ENCODE measurements at places on chromosomes 1 and 21. TPM values are rescaled to one million over a fixed set of nuclear protein-coding genes. Genes with fewer than 3 reads are reported as not detected.

- no peak for DNase-seq
Observed at GRCh38 chr1:32898056-32898455, 3.1 kb downstream of the TMEM54 start.

DNA sequence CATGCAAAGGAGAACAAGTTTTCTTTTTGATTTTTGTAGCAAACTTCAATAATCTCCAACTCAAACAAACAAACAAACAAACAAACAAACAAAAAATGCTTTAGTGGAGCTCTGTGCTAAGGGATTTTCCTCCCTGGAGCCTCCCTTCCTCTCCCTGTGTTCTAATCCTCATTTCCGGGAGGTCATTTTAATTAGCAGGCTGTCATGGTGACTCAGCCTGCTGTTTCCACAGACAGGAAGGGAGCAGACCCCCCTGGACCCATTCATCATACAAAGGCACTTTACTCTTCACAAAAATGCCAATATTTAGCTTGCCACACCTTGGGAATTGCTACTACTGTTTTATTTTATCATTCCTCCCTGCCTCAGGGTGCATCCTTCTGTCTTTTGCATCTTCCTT is 61.0 kb upstream of the SPATA6 start:
- DNase-seq: no peak

GRCh38 chr21:30924146-30924700 is 42.8 kb upstream of the KRTAP11-1 start:
- no peak for DNase-seq

GRCh38 chr1:155126556-155127104 is 1.0 kb upstream of the EFNA1 start:
- DNase-seq: no peak

GRCh38 chr1:100306735-100307313 is 40.8 kb downstream of the RTCA start:
- no peak for DNase-seq

DNA sequence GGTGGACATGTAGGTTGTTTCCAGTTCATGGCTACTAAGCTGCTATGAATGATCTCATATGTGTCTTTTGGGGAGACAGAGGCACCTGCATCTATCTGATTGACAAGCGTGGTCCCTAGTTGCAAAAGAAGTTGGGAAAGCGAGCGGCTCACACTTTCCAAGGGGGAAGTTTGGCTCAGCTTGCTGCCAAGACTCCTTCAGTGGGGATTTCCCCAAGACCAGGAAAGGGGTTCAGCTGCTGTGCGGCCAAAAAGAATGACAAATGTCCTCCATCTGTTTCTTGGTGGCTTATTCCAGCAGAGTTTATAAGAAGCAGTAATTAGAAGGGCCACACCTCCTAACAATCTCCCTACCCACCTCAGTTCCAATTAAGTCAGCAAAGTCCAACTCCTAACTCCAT is 128.5 kb upstream of the GALNT2 start:
- no peak for DNase-seq

DNA sequence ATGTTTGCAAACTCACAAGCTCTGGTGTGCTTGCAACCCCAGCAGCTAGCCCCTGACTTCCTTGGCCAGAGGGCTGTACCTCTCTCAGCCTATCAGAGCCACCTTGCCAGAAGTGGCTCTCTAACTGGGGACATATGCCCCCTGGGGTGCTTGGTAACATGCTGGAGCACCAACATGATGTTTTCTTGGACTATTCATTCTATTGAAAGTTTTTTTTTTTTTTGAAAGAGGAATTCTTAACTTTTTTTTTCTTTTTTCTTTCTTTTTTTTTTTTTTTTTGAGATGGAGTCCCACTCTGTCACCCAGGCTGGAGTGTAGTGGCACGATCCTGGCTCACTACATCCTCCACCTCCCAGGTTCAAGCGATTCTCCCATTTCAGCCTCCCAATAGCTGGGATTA is 14.7 kb upstream of the CAPN8 start:
- DNase-seq: no peak

DNA sequence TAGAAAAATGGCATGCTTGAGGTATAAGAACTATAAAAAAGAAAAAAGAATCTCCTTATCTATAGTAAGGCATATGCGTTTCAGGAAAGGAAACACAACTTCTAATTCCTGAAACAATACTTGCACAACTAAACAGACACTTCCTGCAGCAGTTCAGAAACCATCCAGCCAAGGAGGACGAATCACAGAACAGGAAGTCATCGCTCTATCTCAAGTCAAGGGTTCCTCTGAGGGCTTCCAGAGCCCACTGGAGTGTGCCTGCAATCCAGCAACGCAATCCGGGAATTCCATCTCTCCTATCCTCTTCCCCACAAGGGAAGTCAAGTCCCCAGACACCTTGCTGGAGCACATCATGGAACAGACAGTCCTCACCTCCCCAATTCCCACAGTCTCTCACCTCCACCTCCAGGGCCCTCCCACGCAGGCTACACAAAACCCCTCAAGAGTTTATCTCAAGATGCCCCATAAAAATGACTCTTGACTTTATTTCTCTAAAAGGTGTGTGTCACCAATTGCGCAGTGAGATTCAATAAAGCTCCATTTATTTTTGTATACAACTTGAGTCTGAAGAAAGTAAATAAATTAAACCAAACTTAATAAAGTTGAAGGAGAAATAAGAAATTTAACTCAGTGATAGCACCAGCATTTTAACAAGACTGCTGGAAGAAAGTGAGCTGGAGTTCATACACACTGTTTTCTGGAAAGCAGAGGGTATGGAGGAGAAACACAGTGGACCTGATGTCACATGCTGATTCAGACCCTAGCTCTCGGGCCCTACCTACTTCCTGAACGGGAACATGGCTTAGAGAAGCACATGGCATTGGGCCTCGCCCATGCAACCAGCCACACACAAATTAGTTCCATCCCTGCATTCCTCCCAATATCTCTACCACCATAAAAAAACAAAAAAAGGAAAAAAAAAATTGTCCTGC is 39.9 kb downstream of the SIPA1L2 start:
- DNase-seq: no peak

The OR2T29 gene
- not detected for total RNA-seq

The PLPPR4 gene
- not detected for total RNA-seq

Measured in natural killer cell treated with Interleukin-12 subunit alpha and Interleukin-12 subunit beta and Interleukin-15 and Interleukin-18, amount 100 ng/mL, for 72 hours (primary cell).